ENCODE measurements at places on chromosomes 13 and 19.

GRCh38 chr13:35961461-35962220 is 169.5 kb downstream of the DCLK1 start:
- DNase-seq: no peak

DNA sequence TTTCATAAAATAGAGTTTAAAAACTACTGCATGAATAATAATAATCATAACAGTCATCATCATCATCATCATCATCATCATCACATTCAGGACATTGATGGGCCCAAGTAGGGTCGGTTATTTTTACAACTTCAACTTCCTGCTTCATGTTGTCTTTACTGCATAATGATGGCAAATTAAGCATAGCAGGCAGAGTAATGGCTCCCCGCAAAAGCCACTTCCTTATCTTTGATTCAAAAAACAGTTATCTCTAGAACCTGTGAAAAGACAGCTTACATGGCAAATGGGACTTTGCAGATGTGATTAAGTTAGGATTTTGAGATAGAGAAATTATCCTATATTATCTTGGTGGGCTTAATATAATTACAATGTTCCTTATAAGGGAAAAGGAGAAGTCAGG is 792.9 kb downstream of the LIG4 start:
- DNase-seq: no peak

DNA sequence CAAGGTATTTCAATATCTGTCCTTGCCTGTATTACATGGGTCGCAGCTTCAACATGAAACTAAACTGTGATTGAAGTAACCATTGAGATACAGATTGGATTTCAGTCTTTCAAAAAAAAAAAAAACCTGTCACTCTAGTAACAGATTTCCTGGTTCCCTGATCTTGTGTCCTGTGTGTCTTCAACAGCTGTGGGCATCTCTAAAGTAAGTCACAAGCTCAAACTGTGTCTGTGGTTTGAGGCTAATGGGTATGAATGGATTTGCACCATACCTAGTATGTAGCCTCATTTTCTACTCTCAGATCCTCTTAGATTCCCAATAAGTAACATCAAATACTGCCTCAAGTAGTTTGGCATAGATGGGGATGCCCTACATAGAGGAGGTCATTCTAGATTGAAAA is 300.1 kb downstream of the COG6 start:
- no peak for DNase-seq

DNA sequence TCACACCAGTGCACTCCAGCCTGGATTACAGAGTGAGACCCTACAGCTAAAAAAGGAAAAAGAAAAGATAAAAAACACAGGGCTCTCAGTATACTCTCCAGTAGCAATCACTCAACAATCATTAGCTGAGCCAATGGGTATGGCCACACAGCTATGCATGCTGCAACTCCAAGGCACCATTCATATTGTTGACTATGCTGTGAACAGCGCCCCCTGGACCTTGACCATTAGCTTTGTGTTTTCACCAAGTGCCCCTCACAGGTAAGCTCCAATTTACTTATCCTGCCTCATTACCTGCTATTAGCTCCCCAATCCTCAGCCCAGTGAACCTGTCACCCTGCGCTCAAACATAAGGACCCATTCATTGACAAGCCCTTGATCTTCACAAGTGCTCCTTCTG is 35.8 kb downstream of the ZIC5 start:
- no peak for DNase-seq

DNA sequence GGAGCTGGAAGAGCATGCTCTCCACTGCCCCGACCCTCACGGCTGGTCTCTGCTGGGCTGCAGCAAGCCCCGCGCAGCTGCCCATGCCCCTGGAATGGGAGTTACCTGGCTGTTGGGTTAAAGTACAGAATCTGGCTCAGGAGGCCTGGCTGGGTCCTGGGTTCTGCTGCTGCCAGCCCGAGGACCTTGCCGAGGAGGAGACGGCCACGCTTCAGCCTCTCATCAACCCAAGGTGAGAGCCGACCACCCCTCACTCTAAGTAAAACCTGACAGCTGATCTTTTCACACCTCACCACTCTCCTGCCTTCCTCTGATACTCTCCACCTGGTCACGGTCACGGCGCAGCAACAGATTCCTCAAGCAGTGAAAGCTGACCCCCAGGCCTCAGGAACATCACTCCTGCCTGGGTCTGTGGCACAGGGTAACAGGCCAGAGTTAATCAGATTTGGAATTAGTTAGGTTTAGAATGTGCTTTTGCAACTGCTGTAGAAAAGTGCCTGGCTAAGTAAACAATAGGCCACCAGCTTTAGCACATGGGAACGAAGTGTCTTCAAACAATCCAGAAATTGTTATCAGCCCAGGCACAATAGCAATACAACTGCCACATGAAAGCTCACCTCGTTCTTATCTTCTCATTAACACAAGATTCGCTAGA is 20.5 kb downstream of the RAB20 start:
- DNase-seq: no peak

Data from AG09309 (cell line).